Colonic mucosa (tissue), 4 donors: ENCODE measurements at places on chromosomes 2 and 18.
A peak's percentile ranks its signal among the peaks of the same experiment; 100 is the strongest.

DNA sequence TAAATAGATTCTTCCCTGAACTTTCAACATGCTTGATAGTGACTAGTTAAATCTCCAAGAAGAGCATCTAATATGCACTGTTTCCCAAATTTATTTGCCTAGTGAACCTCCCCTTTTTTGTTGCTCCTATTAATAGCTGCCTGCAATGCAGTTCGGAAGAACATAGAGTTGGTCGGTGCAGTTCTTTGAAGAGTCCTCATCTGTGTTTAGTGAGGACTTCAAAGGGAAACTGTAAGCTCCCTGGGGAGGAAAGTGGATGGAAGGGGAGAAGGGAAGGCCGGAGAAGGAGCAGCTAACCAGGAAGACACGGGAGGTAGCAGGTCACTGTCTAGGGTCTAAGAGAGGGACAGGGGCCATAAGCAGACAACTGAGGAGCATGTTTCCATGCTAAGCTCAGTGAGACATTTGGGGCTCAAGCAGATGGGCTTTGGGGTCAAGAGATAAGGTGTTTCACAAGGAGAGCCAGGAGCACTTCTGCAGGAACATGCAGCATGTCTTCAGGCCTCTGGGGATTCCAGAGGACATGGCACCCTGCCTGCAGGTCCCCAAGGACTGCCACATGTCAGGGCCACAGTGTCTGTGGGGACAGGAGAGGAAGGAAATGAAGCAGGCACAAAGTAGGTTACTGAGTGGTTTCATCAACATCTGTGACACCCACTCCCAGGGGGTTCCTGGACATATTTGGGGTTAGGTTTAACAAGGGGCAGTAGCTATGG, 48.7 kb upstream of the ANXA4 start:
- DNase-seq: no peak

- DNase-seq: no peak
These were observed at the start of gene PTH2R for GRCh38 chr2:208406474-208407451. PTH2R (plus strand) TSS chr2:208406792; CDS start chr2:208407044, 252 bp downstream.

DNA sequence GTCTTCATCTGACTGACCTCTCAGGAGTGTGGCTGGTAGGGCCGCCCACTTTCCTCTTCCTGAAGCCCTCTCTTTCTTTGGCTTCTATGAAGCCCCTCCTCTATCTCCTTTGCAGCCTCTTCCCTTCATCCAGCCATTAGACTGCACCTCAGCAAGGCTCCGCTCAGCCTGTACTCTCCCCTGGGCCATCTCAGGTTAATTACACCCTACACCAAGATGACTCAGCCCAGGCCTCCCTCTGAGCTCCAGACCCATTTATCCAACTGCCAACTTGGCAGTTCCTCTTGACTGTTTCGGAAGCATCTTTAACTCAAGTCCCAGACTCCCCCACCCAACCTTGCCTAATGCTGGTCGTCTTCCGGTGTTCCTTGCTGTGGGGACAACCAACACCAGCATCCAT, 5.8 kb upstream of the WNT6 start:
- DNase-seq: no peak

DNA sequence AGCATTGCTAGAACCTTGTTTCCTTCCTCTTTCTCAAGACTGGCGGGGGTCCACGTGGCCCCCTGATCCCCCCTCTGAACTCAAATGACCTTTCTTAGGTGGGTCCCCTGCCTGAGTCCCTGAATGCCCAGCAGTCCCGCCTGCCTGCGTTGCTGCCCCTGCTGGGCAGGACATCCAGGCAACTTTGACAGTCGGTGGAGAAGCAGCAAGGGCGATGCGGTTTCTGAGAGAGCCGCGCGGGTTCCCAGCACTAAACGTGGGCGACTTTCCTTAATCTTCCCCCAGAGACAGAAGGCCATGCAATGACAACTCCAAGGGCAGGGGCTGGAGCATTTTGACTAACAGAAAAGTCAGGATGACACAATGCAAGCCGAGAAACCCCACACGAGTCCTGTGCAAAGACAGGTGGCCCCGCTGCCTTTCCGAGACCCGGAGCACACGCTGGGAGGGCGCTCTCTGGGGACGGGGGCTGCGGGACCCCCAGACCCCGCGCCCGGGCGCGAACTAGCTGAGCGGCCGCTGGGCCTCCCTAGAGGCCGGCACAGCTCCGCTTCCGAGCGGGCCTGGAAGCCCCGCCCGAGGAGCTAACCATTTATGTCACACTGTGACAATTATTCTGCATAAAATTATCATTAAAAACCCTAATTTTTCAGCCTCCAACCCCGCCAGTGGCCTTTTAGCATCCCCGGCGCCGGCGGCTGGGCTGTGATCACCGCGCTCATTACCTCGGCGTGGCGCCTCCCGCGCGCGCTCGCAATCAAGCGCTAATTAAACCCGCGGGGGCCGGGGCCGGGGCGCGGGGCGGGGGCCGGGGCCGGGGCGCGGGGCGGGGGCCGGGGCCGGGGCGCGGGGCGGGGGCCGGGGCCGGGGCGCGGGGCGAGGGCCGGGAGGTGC, 27.4 kb downstream of the ASB18 start:
- no peak for DNase-seq

GRCh38 chr2:152630466-152630865, 86.8 kb downstream of the PRPF40A start:
- DNase-seq: no peak

- no peak for DNase-seq
These were observed 12.4 kb upstream of the AGPS start for GRCh38 chr2:177380181-177380580.

DNA sequence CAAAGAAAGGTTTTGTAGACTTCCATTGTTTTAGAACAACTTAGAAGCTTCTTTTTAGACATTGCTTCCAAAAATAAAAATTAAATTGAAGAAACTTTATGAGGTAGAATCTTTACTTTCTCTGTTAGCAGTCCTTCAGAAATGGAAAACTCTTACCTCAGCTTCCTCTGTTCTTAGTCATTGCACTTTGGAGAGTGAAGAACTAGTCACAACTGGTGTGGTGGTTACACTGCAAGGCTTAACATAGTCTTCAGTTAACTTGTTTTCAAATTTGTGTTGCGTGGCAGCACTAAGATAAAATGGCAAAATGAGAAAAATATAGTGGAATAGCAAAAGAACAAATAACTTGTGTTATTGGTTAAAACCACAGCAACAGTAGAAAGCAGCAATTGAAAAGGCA, 332.6 kb downstream of the KIAA1328 start:
- no peak for DNase-seq

- no peak for DNase-seq
These were observed 21.4 kb downstream of the NCOA1 start for GRCh38 chr2:24512404-24512803.

DNA sequence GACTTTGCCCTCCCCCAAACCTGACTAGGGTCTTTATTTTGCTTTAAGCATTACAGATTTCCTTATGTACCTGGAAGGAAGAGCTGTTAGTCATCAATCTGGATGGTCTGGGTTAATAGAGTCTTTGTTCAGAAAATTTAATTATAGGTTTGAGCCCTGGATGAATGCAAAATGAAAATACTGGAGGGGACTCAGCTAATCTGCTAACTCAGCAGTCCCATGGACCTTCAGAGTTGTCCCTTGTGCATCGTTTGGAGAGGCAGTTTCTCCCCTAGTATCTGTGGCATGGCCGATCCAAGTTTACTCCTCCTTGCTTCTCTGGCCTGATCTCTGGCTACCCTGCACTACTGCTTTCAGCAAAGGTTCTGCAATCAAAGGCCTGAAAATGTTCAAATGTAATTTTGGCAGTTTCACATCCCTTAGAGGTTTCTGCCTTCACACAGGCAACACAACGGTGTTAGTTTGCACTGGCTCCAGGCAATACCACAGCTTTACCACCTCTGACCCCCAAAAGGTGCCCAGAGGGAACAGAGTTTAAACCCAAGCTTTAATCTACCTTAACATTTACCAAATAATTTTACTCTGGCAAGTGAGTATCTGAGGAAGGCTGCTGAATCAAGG, 134.3 kb downstream of the THADA start:
- DNase-seq: no peak

GRCh38 chr2:10504370-10504993, 56.4 kb upstream of the ODC1 start:
- peak; percentile 12 for DNase-seq

DNA sequence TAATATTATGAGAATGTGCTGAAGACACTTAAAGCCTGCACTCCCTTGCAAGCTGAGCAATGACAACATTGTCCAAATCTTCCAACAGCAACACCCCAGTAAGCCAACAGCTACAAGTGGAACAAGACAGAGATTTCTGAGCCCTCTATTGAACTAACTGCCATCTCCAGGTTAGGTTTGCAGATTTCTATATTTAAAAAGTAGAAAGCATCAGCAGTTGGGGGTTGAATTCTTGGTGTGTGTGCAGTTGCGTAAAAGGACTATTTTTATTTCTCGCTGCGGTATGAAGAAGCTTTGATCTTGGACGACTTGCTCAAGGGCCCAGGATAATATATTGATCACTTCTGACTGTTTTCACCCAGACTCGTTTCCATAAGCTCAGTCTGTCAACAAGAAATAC, 106.2 kb upstream of the ZFP36L2 start:
- peak; percentile 9 for DNase-seq

- DNase-seq: no peak
These were observed 50.7 kb downstream of the LBH start for GRCh38 chr2:30282081-30282480.

DNA sequence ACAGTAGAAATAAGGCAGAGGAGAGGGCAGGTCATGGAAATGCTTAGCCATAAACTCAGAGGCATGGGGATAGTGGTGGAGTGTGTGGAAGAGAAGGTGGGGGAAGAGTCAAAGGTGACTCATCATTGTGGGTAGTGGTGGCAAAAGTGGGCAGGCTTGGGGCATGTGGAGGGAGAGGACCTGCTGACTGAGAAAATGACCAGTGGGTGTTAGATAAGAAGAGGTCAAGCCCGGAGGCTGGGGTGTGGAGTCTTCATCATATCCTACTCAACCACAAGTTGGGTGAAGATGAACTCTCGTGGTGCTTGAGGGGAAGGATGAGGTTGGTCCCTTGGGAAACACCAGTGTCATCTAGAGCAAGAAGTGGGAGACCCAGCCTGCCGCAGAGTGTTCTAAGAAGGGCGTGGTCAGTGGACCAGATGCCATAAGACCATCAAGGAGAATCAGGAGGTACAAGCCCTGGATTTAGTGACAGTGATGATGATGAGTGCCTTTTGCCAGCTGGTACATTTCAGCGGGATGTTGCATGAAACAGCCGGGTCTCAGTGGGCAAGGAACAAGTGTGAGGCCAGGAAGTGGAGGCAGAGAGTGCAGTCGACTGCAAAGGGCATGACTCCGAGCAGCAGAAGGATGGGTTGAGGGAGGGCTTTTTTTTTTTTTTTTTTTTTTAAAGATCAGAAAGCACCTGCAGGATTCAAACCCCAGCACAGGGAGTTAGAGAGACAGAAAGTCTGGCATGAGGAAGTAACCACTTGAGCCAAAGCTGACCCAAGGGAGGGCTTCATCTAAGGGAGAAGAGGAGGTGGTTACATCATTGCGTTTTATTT, 122.6 kb upstream of the SPRED2 start:
- DNase-seq: no peak
